Right lung (tissue), 10 donors: ENCODE measurements at places on chromosomes 5 and 9.

- no peak for DNase-seq
These were observed 8.0 kb downstream of the NUDT2 start for GRCh38 chr9:34337403-34337802.

DNA sequence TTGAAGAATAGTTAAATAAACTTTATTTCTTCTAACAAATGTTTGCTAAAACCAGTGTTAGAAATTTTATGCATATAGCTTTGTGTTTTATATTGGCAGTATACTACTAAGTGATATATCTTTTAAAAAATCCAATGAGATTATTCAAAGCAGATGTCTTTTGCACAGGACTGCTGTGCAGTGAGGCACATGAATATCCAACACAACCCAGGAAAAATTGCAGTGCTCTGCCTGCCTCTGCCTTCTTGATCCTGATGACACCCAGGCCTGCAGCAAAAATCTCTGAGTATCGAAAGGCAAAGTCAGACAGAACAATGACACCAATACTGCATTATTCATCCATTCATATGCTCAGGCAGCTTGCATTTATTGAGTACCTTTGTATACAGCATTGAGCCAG lies 1076.5 kb upstream of the ARRDC3 start:
- DNase-seq: no peak

GRCh38 chr5:75482482-75482881 lies 28.9 kb downstream of the CERT1 start:
- no peak for DNase-seq

GRCh38 chr9:98867103-98867428 lies 59.6 kb downstream of the GALNT12 start:
- no peak for DNase-seq

- DNase-seq: no peak
These were observed 44.2 kb upstream of the TLX3 start for GRCh38 chr5:171264843-171265242.

DNA sequence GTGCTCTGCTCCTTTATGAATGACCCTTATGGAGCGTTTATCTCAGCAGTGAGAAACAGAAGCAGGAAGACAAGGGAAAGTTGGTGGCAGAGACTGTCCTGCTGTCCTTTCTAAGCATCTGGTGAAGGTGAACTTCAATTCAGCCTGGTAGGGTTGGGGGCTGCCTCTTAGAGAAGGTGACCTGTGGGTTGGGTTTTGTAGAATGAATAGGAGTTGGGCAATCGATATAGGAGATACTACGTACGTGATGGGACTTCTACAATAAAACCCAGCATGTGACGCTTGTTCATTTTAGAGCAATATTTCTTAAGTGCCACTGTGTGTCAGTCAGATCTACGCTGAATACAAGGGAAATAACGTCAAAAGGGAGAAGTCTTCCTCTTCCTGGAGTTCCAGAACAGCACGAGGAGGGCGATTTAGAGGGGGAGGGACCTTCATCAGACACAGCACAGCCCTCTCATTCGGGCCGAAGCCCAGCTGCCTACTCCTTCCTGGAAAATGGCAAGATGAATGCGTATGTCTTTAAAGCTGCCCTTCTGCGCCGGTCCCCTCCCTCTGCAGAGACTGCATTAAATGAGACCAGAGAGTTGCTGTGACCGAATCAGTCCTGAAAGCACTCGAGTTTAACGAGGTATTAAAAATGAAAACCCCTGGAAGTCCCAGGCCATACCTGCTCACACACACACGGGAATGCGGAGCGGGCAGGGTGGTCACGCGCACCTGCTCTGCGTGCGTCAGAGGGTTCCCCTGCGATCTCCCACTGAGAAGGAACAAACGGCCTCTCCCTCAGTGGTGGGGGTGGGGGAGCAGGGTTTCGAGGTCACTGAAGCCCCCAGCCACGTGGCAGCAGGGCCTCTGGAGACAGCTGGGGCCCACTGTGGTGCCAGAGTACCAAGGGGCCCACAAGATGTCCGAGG lies 85.3 kb upstream of the SARDH start:
- DNase-seq: no peak

- no peak for DNase-seq
These were observed 274.7 kb downstream of the ELAVL2 start for GRCh38 chr9:23551311-23551721.

- DNase-seq: no peak
These were observed 1342.0 kb upstream of the NUDT12 start for GRCh38 chr5:104904561-104904960.

- DNase-seq: no peak
These were observed 62.4 kb downstream of the SMIM23 start for GRCh38 chr5:171848006-171848405.

DNA sequence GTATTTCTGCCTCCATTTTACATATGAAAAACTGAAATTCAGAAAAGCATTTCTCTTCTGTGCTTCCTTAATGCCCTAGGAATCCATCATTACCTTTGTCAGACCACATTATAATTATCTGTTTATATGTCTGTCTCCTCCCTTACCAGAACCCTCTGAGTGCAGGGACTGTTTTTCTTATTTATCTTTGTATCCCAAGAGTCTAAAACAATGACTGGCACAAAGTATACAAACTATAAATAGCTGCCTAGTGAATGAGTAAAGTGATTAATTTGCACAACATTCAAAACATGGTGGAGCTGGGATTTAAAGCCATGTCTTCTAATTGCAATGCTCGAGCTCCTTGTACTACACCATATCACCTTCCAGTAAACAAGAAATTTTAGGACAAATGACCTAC lies 49.3 kb upstream of the HK3 start:
- DNase-seq: no peak

DNA sequence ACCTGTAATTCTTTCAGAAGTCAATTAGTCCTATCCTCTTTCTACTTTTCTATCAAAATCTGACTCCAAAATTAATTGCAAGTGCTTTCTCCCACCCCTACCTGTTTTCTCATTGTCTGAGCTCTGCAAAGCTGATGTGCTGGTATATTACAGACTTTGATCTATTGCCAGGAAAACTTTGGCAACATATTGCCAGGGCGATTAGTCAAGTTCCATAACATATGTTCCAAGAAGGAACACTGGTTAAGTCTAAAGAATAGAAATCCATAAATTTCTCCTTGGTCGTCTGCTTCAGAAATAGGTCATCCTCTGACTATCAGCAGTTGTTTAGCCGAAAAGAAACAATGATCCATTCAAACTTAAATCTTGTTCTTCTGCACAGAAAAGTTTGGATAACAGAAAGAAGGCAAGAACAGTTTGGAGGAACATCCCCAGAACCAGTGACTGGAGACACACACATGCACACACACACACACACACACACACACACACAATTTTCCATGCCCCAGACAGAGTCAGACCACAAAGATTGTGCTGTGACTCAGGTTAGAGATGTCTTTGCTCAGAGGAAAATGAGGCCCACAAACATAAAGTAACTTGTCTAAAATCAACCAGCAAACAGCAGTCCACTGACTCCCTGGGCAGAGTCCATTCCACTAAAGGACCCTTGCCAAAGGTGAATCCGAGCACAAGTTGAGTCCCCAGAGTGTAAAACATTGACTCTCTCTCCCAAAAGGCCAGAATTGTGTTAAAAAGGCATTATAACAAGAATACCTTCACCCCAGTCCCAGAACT lies 202.1 kb downstream of the DEPDC1B start:
- no peak for DNase-seq

DNA sequence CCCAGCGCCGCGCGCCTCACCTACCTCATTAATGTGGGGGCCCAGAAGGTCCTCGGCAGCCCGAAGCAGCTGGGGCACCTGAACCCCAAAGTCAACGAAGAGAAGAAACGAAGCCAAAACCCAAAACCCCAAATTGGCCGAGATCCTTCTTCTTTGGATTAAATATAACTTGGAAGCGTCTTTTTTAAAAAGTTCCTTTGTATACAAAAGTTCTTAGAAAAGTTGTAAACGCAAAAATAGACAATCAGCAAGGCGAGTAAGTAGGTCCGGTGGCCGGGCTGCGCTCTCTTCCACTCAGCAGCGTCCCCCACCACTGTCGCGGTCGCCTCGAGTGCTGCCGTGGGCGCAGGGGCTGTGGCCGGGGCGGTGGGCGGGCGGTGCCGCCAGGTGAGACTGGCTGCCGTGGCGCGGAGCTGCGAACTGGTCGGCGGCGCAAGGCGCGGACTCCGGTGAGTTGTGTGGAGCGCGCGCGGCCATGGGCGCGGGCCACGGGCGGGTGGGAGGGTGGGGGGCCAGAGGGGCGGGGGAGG lies 360 bp downstream of the KLF4 start:
- peak; percentile 63 for DNase-seq

- DNase-seq: no peak
These were observed 682 bp downstream of the DHX29 start for GRCh38 chr5:55306641-55307382.

GRCh38 chr5:92328584-92329259 lies 945.6 kb upstream of the ARRDC3 start:
- DNase-seq: no peak

DNA sequence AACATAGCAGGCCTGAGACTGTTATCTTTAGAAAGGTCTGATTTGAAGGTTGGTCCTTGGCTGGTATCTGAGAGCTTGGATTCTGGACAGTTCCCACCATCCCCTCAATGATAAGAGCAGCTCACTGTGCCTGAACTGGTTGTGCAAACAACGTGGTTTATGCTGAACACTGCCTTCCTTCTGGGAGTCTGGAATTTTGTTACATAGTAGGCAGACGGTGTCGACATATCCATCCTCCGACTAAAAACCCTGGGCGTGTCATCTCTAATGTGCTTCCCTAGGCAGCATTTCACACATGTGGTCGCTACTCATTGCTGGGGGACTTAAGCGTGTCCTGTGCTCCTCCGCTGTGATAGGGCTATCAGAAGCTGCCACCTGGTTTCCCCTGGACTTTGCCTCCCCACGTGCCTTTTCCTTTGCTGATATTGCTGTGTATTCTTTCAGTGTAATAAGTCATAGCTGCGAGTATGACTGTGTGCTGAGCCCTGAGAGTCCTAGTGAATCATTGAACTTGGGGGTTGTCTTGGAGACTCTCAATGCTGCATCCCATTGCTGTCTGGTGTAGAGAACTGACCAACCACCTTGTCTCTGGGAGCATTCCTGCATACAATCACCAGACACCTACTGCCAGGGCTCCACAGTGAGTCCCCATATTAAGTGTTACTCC lies 119.1 kb upstream of the TBC1D2 start:
- DNase-seq: no peak

GRCh38 chr9:108168236-108168850 lies 678.8 kb upstream of the KLF4 start:
- no peak for DNase-seq

GRCh38 chr5:65034813-65035209 lies 266.1 kb downstream of the CWC27 start:
- no peak for DNase-seq

GRCh38 chr5:150630016-150630415 lies 10.4 kb upstream of the SYNPO start:
- DNase-seq: no peak

GRCh38 chr5:54829676-54830535 lies 155.5 kb downstream of the ESM1 start:
- DNase-seq: no peak

DNA sequence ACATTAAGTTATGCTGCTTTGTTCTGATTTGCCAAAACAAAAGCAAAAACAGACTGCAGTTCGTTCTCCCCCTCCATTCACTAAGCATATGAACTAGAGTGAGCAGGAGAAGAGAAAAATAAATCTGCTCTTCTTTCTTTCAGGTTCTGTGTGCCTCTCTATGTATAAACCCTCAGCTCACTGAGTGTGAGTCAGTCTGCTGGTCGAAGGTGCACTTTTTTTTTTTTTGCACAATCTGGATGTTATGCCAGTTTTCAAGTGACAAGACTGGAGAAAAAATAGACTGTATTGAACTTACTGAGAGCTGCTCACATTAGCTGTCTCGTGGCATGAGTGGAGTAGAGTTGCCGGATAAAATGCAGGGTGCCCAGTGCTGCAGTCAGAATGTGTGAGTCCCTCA lies 244.6 kb upstream of the ATP10B start:
- DNase-seq: no peak

DNA sequence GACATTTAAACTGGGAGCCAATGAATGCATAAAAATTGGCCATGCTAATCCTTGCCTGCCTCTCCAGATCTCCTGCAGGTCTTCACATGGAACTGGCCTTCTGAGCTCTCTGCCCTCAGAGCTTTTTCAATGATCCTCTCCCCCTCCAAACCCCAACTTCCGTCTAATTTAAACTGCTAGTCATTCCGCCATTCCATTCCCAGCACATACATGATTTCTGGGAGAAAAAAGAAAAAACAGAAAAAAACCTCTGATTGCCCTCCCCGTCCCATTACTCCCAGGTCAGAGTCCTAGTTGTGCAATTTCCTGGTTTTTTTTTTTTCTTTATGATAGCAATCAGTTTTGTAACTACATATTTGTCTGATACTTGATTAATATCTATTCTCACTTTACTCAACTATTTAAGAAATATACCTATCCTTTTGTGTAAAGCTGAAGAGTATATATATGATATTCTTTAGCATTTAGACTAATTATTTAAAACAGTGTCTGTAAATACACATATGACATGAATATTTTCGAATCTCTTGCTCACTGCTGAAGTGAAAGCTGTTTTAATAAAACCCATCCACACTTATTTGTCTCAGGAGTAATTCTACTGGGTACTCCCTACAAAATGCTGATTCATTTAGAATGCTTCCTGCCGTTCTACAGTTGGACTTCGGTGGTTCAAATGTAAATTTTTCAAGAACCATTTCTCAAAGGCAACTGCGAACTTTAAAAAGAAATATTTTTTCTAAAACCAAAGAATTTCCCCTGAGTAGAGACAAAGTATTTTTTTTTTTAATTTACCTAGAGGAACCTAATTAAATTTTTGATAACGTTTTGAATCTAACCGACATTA lies 1.6 kb downstream of the HINT1 start:
- DNase-seq: peak; percentile 2

DNA sequence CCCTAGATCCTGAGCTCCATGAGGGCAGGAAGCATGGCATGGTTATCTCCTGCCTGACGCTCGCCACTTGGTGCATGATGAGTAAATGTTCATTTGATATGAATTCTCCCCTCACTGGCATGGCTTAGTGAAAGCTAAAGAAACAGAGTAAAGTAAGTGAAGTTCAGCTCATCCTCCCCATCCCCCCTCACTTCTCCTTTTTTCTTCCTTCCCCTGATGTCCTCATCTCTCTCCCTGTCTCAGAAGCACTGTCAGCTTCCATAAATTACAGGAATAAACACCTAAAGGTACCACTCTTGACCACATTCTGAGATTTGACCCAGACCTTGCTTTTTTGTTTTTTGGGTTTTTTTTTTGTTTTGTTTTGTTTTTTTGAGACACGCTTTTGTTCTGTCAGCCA lies 73.3 kb downstream of the SNX18 start:
- DNase-seq: no peak

DNA sequence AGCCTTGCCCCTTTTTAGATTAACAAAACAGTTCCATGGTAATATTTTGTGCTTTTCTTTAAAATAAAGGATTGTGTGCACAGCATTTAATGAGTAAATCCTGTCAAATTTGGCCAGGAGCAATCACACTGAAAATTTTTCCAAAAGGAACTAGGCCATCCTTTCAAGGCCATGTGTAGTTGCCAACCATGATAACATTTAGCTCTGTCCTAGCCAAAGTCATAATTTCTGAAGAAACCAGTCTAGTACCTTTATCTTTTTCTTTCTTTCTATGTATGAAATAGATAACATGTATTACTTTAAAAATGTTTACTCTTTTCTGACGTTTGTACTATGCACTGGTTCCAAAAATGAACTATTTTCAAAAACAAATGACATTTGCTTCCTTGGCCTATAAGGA lies 143.7 kb downstream of the PBX3 start:
- no peak for DNase-seq
